ENCODE measurements at places on chromosomes 16 and 17.

DNA sequence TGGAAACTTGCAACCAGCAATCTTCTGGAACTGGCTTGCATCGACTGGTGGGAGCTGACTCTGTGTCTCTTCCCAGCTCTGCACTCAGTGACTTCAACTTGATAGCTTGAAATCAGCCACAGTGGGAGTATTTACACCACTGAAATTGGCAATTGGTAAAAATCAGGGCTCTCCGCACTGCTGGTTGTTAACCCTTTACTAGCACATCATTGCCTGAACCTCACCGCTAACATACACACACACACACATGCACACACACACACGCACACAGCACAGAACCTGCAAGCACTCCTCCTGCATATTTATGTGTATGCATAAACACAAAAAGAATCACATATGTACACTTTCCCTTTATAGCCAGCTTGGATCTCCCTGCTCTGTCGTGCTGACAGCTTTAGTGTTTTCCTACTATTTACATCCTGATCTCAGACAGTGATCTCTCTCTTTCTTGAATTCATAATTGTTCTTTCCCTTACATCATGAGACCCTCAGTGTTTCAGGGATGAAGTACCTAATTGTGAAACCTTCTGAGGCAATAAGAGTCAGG lies 7.9 kb upstream of the TMIGD1 start:
- DNase-seq = no peak

GRCh38 chr17:82802075-82802780 lies 37.6 kb downstream of the ZNF750 start:
- DNase-seq = no peak

- DNase-seq = no peak
These were observed 141.1 kb upstream of the HS3ST2 start for GRCh38 chr16:22672830-22673210.

- DNase-seq = no peak
These were observed 55.9 kb downstream of the MED13 start for GRCh38 chr17:62009220-62009619.

- no peak for DNase-seq
These were observed 559 bp downstream of the MVD start for GRCh38 chr16:88662222-88662842.

GRCh38 chr16:8375232-8375587 lies 215.1 kb downstream of the TMEM114 start:
- DNase-seq = no peak

GRCh38 chr16:5010576-5011329 lies 23.0 kb downstream of the NAGPA start:
- no peak for DNase-seq

DNA sequence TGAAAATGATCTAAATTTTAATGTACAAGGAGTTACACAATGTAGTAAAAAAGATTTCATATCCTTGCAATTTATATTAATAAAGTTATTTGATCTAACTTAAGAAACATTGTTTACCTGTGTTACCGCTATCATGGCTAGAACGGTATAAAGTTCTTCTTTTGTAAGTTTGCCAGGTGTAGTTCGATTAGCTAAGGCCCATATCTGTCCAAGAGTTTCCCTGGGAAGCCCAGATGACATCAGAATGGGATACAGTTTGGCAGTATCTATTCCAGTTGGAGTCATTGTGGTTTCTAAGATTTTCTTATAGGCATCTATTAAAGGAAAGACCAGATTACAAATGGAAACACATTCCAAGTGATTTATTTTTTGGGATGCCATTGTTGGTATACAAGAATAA lies 37.5 kb downstream of the SYNRG start:
- no peak for DNase-seq

DNA sequence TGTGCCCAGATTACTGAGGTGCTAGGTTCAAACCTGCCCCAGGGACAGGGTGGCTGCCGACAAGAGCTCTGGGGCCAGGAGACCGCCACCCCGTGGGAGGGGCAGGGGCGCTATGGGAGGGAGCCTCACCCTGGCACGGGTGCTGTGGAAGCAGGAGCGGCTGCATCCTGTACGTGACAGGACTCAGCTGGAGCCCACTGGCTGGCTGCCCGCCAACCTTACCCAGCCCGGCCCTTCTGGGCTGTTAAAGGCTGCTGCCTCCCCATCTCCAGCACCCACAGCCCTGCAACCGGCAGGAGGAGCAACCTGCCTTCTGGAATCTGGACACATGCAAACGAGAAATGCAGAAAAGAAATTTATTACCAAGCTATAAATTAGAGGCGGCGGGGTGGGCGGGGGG lies 11.2 kb downstream of the PAM16 start:
- no peak for DNase-seq

- no peak for DNase-seq
These were observed 6.7 kb downstream of the ITGA3 start for GRCh38 chr17:50062293-50063243.

GRCh38 chr17:61584866-61585265 lies 6.2 kb downstream of the NACA2 start:
- no peak for DNase-seq

- DNase-seq = no peak
These were observed 392.2 kb downstream of the CPPED1 start for GRCh38 chr16:12411516-12411915.

GRCh38 chr17:41315204-41315794 lies at the start of gene KRTAP17-1:
TSS of gene KRTAP17-1 (minus strand) at chr17:41315710. CDS start at chr17:41315650, 60 bp downstream.
- no peak for DNase-seq

DNA sequence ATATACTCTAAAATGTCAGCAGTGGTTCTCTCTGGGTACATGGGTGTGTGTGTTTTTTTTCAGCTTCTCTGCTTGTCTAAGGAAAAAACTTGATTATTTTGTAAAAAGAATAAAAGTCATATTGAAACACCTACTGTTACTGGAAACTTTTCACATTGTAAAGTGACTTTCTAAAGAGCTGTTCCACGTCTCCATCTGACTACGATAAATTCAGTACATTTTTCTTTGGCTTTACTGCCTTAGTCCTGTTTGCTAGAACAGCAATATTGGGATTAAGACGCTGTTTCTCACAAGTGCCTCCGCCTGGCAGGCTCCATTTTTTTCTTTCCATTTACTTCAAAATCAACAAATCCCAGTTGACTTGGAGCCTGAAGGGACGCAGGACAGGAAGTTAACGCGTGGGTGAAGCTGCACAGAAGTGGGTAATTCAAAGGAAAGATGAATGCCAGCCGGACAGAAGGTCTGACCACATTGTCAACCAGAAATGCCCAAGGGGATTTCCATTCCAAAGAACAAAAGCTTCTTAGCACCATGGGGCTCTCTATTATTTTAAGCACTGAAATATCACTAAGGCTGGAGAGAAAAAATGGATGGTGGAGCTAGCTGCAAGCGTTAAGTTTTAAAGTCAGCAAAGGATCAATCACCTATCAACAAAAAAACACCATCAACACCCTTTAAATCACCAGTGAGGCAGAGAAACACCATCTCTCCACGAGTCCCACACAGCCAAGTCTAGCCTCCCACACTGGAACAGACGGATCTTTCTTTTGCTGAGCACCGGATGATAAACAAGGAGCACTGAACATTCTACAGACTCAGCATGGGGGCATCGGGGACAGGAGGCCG lies 8.4 kb downstream of the GLOD4 start:
- DNase-seq = no peak

- no peak for DNase-seq
These were observed 35.4 kb upstream of the RNF43 start for GRCh38 chr17:58452738-58453137.

DNA sequence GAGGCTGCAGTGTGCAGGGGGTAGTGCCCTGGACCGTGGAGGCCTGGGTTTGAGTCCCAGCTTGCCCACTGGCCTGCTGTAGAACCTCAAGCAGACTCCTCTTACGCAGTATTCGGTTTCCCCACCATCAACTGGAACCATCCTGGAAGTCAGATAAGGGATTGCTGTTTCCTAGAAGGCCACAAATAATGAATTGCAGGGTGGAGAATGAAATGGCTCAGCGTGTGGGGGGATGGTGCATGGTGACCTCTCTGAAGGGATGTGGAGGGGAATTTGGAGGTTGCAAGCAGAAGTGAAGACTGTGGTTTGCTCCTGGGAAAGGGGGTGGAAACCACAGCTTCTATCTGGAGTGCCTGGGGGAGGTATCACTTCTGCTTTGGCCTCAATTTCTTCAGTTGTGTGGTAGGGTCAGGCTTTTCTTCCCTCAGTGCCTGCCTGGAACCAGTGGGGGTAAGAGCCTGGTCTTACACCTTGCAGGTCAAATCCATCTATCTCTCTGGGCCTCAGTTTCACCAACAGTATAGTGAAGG lies 1.7 kb downstream of the ADGRG5 start:
- no peak for DNase-seq

DNA sequence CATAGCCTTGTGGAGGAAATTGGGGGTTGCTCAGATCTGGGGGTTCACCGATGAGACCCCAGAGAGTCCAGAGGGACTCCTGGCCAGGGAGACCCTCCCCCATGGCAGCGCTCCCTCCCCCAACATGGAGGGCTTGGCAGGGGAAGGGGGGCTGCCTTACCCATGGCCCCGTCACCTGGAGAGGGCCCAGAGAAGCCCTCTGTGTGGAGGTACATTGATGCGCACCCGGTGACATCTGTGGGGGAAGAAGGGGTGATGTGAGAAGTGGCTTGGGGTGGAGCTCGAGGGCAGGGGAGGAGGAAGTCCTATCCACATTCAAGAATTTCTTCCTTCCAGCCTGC lies 16.2 kb downstream of the ETV4 start:
- no peak for DNase-seq

DNA sequence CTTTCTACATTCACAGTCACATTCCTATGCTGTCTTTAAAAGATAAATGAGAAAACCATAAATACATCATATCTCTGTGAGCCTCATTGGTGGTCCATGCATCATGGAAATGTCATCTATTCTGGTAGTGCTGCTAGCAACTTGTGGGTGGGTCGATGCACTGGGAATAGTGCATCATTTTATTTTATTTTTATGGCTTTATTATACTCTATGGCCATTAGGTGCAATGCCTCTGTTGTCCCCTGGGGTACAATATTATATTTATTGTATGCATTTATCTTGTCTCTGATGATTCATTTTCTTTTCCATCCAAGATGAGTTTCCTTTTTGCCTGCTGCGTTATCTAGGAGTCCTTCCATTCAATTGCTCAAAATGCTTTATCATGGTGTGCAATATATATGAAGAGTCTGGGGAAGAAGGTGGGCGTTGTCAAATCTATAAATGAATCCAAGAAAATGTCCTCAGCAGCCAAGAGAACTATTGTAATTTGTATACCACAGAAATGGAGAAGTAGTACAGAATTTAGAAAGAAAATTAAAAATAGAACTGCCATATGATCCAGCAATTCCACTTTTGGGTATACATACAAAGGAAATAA lies 324.0 kb downstream of the KCNJ2 start:
- DNase-seq = no peak

- no peak for DNase-seq
These were observed 692 bp downstream of the PRR15L start for GRCh38 chr17:47956791-47957590.

DNA sequence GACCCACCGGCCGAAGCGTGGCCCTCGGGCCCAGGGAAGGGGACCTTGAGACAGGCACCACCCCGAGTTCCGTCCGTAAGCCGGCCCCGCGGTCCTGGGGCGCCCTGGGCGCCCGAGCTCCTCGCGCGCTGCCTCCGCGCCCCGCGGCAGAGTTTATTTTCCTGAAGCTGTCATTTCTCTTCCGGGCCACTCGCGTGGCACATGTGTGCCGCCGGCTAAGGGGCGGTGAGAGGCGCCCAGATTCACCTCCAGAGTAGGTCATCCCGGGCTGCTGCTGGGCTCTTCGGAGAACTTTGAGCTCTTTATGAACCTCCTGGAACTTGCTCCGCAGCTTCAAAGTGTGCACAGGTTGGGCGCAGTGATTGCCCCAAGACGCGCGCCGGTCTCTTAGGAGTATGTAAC lies 489 bp downstream of the ZC3H18 start:
- DNase-seq = no peak

All from stimulated activated CD8-positive, alpha-beta memory T cell treated with anti-CD3 and anti-CD28 coated beads, Interleukin-7, amount 100 ng/mL, for 1 hour (primary cell).